ENCODE measurements at places on chromosomes 2 and 18.

- DNase-seq, result no peak
These were observed 39.1 kb downstream of the ATOH8 start for GRCh38 chr2:85792783-85793441.

DNA sequence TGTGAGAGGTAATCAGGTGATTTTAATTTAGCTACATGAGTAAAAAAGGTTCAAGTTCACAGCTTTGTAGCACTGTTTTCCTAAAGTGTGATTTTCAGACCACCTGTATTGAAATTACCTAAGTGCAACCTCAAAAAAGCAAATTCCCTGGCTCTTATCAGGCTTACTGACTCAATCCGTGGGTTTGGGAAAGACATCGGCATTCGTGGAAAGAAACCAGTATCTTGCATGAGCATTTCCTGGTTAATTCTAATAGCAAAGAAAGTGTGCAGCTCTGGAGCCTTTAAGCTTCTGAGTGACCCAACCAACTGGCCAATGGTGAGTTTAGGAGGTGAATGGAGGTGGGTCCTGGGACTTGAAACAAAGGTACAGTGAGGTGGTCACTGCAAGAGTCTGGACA lies 300.9 kb downstream of the NBAS start:
- DNase-seq, result no peak

DNA sequence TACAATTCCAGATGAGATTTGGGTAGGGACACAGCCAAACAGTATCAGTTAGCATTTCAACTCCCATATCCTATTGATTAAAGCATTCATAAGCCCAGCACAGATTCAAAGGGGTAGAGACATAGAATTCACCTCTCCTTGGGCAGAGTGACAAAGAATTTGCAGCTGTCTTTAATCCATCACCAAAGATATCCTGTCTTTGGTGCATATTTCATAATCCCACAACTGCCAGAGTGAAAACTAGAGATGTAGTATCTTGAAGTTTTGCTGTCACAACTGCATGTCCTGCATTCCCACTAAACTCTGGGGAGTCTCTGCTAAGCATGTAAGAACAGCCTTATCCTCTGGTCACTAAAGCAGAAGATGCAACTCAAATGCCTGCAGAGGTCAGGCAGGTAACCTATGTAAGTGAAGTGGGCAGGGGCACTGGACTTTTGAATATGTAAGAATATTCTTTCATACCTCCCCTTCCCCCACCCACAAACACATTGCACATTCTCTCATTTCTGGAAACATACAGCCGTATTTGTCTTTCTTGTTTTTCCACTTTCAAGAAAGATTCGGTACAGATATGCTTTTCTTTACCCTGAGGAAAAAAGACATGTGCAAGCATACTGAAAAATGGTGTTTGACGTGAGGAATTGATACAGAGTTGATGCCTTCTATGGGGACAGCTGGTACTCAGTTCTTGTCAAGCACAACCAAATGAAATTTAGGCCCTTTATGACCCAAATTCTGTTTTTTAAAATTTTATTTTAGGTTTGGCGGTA lies 283.1 kb downstream of the SP3 start:
- DNase-seq, result no peak

- no peak for DNase-seq
These were observed 45.7 kb downstream of the APOB start for GRCh38 chr2:20997953-20998722.

DNA sequence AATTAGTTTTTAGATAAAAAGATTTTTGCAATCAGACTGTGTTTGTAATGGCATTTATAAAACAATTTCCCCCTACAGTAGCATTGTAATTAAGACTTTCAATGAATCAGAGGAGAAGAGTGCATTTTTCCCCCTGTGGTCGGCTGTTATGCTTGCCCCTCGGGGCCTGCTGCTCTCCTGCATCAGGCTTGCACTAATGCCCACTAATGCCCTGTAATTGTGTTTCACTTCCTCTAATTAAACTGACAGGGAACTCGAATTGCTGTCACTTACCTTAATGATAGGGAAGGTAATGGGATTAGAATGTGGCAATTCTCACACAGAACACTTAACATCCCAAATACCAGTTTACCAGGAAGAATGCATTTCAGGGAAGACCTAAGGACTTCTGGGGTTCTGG lies 61.2 kb upstream of the LRRTM1 start:
- DNase-seq, result no peak
